ENCODE measurements at places on chromosomes 5 and 9. TPM values are rescaled to one million over a fixed set of nuclear protein-coding genes. Genes with fewer than 3 reads are reported as not detected.

CATSPER3 gene
- total RNA-seq = 0.40 TPM

MEF2C gene
- 0.05 TPM for total RNA-seq

ADGRD2 gene
- total RNA-seq = not detected

IFNK gene
- total RNA-seq = not detected

Data from A549 treated with CORT108297 at 1 μM for 4 hours (cell line).